CD4-positive, alpha-beta T cell treated with Interleukin-12 subunit alpha and Interleukin-12 subunit beta, for 1 hour (primary cell): ENCODE measurements at places on chromosomes 16 and 17.
A peak's percentile ranks its signal among the peaks of the same experiment; 100 is the strongest.

GRCh38 chr17:42431758-42432161, 8.7 kb upstream of the CAVIN1 start:
- DNase-seq, result no peak

- DNase-seq, result no peak
These were observed 13.2 kb downstream of the ZFPM1 start for GRCh38 chr16:88466175-88466862.

DNA sequence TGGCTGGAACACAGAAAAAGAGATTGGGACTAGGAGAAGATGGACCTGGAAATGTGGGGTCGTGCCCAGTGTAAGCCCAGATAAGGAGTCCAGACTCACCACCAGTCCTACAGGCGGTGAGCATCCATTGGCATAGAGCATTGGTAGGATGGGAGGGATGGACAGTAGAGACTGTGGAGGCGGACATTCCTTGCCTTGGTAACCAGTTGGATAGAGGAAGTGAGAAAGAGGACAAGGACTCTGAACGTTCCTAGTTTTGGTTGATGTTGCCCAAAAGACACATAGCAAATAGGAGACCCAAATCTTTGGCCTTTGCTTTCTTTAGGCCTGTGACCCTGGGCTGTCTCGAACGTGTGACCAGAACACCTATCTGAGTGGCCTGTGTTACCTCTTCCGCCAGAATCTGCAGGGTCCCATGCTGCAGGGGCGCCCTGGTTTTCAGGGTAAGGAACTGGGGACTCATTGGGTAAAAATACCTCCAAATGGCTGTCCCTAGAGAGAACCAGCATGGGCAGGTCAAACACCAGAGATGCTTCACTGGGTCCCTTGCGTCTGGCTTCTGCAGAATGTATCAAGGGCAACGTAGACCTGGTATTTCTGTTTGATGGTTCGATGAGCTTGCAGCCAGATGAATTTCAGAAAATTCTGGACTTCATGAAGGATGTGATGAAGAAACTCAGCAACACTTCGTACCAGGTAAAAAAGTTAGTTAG, 6.4 kb downstream of the ITGAL start:
- no peak for DNase-seq

DNA sequence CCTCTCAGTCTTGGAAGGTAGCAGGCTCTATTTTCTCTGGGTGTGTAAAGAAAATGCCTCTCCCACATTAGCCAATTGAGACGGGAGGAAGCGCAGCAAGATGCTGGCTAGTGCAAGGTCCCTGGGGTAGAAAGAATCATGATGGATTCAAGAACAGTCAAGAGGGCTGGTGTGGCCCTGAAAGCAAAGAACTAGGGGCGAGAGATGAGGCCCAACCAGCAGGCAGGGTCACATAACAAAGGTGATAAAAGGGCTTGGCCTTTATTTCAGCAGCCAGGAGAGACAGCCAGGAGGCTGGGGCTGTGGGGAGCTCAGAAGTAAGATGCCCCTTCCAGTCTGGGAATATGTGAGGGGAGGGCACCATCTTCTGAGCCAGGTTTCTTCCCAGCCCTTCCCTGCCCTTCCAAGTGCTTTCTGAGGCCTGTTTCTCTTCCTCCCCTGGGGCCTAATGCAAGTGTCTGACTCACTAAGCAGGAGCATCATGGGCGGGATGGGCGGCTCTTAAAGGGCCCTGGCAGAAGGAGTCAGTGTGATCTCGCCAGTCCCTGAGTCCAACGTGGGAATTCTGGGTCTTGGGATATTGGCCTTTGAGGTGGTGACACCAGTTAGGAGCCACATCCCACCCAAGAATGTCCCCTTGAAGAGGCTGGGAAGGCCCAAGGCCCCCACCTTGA, 3.9 kb upstream of the NLRC5 start:
- DNase-seq, result no peak

GRCh38 chr17:8101721-8102120, 14.2 kb upstream of the ALOX12B start:
- DNase-seq, result no peak

- DNase-seq, result no peak
These were observed 21.1 kb downstream of the ARHGAP23 start for GRCh38 chr17:38449364-38449763.

DNA sequence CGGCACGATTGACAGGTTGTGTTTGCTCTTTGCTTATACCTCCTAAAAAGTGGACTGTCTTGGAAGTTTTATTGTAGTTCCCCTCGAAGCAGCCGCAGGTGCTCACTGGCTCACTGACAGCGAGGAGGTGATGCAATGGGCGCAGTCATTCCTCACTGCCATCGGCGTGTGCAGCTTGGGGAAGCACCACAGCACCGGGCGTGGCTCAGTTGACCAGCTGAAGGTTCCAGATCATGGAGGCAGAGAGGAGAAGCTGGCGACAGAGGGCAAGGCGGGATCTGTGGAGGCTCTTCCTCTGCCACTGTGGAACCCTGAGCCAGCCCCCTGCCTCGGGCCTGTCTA, 72.1 kb upstream of the TNRC6C start:
- DNase-seq, result no peak

DNA sequence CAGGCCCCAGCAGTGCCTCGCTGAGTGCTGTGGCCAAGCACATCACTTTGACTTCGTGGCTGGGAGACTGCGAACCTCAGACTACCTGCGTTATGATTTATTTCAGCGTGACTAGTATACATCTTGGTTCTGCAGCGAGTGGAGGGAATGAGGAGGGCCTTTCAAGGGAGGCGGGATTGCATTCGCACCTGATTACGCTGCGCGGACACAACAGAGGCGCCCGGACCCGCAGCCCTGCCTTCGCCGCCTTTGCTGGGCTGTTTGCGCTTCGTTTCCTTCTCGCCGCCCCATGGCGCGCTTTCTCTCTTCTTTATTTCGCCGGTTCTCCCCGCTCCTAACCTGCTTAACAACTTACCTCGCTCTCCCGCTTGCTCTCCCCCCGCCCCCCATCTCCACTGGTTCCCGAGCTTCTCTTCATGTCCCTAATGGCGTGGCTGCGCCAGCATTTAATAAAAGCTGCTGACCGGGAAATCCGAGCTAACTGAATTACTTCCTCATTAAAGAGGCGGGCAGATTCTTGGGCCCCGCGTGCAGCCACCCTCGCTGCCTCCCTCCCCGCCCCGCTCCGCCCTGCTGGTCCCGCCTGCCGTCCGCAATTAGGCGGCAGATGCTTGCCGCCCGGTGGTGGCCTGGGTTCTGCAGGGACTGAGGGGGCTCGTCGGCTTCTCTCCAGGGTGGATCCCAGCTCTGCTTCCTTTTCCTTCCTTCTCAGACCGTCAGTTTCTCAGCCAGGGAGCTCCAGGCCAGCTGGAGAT, 257.6 kb upstream of the SDK2 start:
- peak; percentile 9 for DNase-seq

DNA sequence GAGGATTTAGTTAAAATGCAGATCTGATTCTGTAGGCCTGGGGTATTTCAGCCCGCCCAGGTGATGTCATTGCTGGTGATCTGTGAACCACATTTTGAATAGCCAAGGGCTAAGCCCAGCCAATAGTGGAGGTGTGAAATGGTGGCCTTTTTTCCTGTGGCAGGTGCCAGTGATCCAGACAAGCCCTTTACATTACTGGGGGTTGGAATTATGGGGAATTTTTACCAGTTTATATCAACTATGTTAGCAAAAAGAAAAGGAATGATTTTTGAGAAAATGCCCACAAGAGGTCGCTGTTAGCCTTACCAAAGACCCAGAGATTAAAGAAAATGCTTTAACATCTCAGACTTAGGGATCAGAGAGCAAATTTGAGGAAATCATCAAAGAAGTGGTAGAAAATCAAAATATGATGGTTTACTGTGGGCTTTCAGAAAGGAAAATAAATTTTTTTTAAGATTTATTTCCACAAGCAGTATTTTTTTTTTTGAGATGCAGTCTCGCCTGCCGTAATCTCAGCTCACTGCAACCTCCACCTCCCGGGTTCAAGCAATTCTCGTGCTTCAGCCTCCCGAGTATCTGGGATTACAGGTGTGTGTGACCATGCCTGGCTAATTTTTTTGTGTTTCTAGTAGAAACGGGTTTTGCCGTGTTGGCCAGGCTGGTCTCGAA, 3.9 kb downstream of the VPS35L start:
- DNase-seq, result peak; percentile 62

DNA sequence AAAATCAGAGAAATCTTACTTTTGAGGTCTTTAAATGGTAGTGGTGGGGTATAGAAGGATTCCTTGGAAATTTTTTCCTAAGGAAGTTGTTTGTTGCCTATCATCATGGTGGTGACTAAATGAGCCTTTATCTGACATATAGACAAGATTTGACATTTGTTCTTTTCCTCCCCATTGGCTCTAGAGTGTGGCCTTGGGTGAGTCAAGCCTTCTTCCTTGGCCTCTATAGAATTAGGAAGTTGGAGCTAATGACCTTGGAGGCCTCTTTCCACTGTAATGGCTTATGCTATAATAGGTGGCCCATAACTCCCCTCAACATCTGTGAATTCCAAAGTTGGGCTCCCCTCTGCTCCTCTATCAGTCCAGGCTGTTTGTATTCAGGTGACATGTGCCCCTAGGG, 79.1 kb upstream of the HNF1B start:
- DNase-seq, result no peak

DNA sequence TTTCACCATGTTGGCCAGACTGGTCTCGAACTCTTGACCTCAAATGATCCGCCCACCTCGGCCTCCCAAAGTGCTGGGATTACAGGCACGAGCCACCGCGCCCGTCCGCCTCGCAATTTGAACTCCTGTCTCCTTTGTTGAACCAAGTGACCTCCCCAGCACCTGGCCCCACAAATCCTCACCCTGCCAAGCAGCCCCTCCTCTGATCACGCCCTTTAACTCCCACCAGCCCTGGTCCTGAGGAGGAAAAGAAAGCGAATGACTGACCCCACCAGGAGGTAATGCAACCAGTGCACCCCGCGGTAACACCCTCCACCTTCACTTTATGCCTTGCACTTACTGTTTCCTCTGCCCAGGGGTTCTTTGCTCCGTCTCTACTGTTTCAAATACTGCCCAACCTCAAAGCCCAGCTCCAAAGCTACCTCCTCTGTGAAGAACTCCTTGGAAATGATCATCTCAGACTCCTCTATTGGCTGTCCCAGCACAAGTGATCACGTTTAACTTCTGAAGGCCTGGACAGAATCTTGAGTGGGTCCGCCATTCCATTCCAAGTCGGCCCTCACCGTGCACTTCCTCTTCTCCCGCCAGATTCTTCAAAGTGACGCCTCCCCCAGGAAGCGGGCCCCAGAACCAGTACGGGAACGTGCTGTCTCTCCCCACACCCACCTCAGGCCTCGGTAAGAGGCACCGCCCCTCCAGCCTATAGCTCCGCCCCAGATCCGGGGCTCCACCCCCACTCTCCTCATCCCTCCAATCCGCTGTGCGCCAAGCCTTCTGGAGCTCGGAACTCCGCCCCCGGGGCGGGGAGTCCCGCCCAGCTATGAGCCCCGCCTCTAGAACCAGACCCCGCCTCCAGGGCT, 4.4 kb downstream of the CD19 start:
- DNase-seq, result peak; percentile 89

GRCh38 chr16:66269617-66270332, 96.7 kb upstream of the CDH5 start:
- no peak for DNase-seq

GRCh38 chr17:64202683-64203344, 60.2 kb downstream of the TEX2 start:
- DNase-seq, result no peak

- DNase-seq, result no peak
These were observed 209.4 kb upstream of the GSE1 start for GRCh38 chr16:85403693-85404092.

- DNase-seq, result no peak
These were observed 36.0 kb downstream of the CHD9 start for GRCh38 chr16:53090591-53091411.

DNA sequence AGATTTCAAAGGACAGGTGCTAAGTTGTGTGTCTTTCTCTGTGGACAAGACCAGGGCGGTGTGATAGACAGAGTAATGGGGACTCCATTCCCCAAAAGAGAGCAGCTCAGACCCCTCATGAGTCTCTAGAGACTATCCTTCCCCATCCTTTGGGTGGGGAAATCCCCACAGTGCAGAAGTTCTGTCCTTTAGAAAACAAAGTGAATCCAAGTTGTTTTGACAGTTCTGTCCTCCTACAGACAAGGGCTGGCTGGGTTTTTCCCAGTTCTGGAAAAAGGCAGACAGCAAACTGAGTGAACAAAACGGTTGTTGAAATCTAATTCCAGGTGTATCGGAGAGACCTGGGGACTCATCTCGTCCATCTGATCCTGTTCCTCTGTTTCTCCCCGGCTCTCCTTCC, 11.0 kb upstream of the HAS3 start:
- no peak for DNase-seq

DNA sequence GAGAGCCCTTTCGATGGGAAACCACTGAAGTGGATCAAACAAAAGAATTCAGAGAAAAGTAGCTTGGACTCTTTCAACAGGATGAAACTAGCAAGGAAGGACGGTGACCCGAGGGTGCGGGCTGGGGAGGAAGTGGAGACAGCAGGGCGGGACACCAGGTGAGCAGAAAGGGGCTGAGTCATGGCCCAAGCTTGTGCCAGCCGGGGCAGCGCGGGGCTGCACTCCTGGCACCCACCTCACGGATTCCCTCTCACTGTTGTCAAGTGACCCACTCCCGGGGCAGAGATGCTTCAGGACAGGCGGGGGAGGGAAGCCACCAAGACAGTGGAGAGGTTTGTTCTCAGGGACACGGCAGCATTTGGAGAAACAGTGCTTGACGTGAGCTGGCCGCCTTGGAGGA, 10.7 kb upstream of the RNF222 start:
- no peak for DNase-seq
